ENCODE measurements at places on chromosomes 4 and X.

DNA sequence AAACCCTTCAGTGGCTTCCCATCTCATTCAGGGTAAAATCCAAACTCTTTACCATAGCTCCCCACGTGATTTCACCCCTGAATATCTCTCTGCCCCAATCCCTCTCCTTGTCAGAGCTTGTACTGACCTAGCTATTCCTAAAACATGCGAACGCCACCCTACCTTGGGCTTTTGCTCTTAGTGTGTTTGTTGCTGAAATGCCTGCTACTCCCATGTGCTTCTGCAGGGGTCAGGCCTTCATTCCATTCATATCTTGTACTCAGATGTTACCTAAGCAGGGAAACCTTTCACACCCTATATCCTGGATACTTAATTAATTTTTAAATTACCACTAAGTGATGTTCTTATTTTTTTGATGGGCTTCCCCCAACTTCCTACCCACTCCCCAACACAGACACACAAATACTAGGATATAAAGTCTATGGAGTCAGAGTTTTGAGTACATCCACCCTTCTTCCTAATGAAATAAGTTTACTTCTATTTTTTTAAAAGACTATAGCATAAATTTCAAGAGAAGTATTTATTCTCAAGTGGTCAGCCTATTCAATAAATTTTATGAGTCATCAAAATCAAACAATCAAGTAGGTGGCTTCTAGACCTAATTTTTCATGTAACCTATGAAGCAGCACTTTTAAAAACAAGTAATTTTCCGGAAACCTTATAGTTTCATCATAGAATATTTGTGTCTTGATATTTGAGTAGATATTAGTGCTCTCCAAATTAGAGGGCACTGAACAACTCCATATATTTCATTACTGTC lies 189.4 kb downstream of the RAPGEF2 start:
- ATAC-seq: no peak

DNA sequence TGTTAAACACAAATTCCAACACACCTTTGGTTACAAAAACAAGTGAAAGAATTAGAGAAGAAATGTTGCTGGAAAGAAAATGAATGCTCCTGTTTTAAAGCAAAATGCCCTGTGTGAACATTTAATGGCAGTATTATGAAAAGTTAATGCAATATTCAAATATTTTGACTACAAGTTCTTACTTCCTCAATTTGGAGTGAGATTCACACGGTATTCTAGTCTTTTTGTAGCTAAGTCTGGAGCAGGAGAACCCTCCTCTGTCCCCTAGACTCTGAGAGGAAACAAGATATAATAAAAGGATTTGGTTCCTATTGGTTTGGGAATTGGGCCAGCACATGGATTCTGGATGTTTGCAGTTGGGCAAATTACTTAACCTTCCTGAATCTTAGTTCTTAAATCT lies 12.7 kb downstream of the MAD2L1 start:
- ATAC-seq: no peak

GRCh38 chrX:7147413-7147977 lies at the start of gene STS:
Gene STS, plus strand, starts transcription at chrX:7147712. Its CDS starts 105,488 bp downstream, at chrX:7253200.
- ATAC-seq: peak; percentile 50

- ATAC-seq: no peak
These were observed 54.9 kb downstream of the PGRMC2 start for GRCh38 chr4:128232719-128233118.

DNA sequence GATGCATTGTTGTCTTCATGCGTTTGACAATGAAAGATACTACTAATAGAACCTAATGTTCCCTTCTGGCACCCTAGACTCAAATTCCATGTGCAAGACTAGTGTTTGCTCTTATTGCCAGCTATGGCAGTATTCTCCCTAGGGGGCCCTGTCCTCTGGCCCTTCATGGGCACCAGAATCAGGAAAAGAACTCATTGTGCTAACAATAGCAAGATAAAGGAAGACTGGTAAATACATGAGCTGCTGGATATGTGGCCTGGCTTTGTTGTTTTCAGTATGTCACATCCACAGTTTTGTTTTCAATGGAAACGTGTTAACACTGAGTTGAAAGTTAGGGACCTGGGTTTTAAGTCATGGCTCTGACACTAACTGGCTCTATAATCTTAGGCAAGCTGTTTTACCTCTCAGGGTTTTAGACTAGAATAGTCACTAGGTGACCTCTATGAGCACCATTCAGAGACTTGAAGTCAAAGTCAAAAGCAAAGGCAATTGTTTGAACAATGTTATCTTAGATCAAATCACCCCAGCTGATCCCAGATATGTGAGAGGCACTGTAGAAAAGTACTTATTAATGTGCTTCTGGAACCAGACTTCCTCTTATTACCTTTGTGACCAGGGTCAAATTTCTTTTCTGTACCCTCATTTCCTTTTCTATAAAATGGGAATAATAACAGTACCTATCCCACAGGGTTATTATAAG lies 253.7 kb upstream of the DIAPH2 start:
- no peak for ATAC-seq

DNA sequence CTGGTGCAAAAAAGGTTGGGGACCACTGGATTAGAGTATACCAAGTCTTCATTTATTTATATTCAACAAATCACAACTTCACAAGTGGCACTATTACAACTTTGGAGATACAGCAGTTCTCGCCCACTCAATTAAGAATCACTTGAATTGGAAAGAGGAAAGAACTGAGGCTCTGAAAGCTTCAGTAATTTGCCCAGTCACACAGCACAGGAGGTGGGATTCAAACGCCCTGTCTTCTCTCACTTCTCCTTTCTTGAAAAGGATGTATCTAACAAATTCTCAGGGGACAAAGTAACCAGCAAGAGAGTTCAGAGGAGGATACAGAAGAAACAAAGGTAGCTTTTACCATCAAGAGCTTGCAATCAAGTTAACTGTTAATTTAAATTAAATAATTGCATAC lies 12.4 kb downstream of the SMIM14 start:
- no peak for ATAC-seq

GRCh38 chr4:85701861-85702321 lies 226.9 kb downstream of the ARHGAP24 start:
- no peak for ATAC-seq

All from activated T-helper 17 cell treated with anti-CD3 and anti-CD28 coated beads, Interleukin-2, amount 50 U/mL, for 72 hours (primary cell).